Effector memory CD4-positive, alpha-beta T cell (primary cell): ENCODE measurements at places on chromosomes 4 and X.
A peak's percentile ranks its signal among the peaks of the same experiment; 100 is the strongest.

DNA sequence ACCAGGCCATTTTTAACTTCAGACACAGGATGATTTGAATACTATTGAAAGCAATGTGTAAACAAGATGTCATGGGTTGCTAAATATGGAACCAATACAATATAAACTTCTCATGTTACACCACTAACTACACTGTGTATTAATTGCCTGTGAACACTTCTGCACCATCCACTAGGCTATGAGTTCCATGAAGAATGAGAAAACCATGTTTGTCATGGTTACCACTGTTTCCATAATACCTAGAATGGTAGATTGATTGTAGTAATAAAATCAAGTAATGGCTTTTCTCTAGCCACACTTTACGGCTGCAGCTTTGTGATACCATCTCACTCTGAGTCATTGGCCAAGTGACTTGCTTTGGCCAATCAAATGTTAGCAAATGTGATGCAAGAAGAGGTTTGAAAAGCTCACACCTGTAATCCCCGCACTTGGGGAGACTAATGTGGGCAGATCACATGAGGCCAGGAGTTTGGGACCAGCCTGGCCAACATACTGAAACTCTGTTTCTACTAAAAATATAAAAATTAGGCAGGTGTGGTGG, 19.9 kb upstream of the CYBB start:
- no peak for DNase-seq

- DNase-seq, result no peak
Observed at GRCh38 chr4:139872274-139872673, 206.7 kb downstream of the MGST2 start.

GRCh38 chr4:91830681-91831395, 472.9 kb upstream of the GRID2 start:
- DNase-seq, result no peak

GRCh38 chr4:82842593-82842992, 44.0 kb upstream of the SCD5 start:
- DNase-seq, result no peak

- DNase-seq, result no peak
Observed at GRCh38 chrX:153643431-153644351, 3.3 kb upstream of the DUSP9 start.

- DNase-seq, result no peak
Observed at GRCh38 chrX:87525771-87526229, 8.2 kb downstream of the KLHL4 start.

- DNase-seq, result no peak
Observed at GRCh38 chrX:137479386-137479785, 86.5 kb upstream of the ZIC3 start.

- no peak for DNase-seq
Observed at GRCh38 chrX:34655501-34656455, 1.3 kb downstream of the TMEM47 start.

DNA sequence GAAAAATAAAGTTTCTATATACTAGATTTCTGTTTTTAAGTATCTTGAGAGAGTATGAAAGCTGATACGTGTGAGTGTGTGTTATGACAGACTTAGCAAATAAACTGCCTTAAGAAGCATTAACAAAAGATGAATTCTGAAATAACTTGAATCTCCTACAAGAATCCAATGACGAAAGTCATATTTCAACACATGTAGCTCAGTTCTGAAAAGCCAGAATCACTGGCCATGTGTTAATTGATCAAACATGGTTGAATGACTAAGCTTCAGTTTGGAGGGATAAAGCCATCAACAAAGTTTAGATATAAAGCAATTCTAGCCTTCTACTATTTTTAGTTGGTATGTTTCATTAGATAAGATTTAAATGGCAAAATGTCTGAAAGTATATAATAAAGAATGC, 88.5 kb upstream of the ETNPPL start:
- DNase-seq, result no peak

DNA sequence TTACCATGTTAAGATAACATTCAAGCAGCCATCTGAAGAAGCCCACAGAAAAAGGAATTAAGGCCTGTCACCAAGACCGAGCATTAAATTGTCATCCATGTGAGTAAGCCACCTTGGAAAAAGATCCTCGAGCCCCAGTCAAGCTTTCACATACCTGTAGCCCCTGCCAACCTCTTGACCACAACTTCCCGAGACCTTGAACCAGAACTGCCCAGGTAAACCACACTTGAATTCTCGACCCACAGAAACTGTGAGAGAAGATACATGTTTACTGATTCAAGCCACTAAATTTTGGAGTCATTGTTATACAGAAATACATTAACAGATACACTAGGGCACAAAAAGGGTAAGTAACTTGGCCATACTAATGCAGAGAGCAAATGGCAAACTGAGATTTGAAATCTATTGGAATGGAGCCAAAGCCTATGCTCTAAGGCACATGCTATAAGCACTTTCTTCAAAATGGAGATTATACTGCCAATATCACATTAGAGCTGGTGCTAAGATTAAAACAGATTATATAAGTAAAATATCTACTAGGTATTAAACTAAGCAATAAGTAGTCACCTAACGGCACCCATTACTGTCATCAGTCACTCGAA, 49.5 kb downstream of the FAM13A start:
- no peak for DNase-seq

- no peak for DNase-seq
Observed at GRCh38 chrX:81377329-81377728, 175.4 kb downstream of the SH3BGRL start.

DNA sequence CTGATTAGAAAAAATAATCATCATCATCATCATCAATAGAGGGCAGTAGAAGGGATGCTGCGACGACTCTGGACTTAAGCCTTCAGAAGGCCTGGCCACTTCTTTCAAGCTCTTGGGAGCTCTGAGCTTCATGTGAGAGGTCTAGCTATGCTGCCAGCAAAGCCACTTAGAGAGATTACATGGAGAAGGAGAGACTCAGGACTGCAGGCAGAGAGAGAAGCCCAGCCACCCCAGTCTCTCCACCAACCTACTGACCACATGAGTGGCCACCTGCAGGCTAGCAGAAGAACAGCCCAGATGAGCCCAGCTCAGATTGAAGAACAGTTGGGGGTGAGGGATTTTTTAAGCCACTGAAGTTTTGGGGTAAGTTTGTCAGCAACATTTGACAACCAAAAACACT, 17.1 kb upstream of the TMEM150C start:
- DNase-seq, result no peak

DNA sequence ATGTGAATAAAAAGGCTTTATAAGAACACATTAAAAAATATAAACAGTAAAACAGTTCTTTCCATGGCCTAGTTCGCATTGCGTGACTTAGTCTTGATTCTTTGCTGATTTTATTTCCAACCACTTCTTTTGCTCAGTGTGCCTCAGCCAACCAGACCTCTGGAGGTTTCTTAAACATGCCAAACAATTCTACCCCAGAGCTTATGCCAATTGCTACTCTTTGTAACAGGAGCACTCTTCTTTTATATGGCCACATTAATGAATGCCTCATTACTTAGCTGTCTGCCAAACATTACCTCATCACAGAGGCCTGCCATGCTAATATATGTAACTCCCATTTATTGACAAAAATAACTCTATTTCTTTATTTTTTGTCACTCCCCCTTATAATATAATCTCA, 202.3 kb downstream of the NDST4 start:
- DNase-seq, result no peak

GRCh38 chr4:125620066-125620860, 305.5 kb downstream of the FAT4 start:
- no peak for DNase-seq

- no peak for DNase-seq
Observed at GRCh38 chr4:40594261-40595178, 35.1 kb downstream of the RBM47 start.

GRCh38 chrX:19698122-19698521, 182.8 kb upstream of the MAP3K15 start:
- no peak for DNase-seq

DNA sequence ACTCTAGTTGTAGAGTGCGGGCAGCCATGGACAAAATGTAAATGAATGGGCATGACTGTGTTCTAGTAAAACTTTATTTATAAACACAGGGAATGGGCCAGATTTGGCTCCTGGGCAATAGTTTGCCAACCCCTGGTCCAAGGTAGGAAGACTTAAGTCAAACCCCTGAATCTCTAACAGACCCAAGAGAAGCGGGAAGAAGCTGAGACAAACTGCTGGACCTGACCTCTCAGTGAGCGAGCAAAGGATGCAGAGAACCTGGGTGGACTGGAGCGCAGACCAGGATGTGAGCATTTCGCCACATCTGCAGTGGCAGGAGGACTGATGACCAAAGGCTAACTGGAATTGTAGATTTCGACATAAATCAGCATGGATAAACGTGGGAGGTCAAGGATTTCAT, 201.6 kb downstream of the STIM2 start:
- no peak for DNase-seq

- no peak for DNase-seq
Observed at GRCh38 chrX:40996886-40997530, 88.2 kb upstream of the USP9X start.

- no peak for DNase-seq
Observed at GRCh38 chr4:154527308-154527707, 22.9 kb downstream of the PLRG1 start.

DNA sequence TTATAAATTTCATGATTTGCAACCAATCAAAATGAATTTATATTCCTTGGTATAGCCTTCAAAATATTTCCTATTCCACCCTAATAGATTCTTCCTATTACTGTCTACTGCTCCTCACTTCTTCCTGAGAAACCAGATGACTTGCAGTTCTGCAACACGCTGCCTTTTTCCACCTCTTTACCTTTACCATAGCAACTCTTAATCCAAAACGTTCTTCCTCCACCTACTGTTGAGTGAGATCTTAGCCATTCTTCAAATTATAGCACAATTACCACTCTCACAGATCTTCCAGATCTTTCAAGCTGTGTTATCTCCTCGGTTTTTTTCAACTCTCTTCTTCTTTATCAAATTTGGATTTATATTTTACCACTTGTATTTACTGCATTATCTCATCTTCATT, 289.8 kb downstream of the ADGRL3 start:
- no peak for DNase-seq

DNA sequence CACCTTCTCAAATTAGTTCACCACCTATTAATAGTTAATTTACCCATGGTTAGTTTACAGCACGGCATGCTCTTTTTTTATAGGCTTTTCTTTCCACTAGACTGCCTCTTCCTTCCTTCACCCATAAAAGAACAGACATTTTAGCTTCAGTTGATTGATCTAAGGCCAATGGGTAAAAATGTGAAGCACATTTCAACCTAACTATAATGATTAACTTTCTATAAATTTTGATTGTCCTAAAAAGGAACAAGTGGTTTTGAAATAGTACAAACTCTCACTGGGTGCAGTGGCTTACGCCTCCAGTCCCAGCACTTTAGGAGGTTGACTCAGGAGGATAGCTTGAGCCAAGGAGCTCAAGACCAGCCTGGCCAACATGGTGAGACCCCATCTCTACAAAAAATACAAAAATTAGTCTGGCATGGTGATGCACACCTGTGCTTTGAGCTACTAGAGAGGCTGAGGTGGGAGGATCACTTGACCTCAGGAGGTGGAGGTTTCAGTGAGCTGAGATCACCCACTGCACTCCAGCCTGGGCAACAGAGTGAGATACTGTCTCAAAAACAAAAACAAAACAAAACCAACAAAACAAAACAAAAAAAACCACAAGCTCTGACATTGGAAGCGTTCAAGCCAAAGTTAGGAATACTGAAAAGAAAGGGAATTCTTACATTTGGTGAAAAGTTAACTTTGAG, 89.9 kb upstream of the FAT1 start:
- DNase-seq, result no peak

DNA sequence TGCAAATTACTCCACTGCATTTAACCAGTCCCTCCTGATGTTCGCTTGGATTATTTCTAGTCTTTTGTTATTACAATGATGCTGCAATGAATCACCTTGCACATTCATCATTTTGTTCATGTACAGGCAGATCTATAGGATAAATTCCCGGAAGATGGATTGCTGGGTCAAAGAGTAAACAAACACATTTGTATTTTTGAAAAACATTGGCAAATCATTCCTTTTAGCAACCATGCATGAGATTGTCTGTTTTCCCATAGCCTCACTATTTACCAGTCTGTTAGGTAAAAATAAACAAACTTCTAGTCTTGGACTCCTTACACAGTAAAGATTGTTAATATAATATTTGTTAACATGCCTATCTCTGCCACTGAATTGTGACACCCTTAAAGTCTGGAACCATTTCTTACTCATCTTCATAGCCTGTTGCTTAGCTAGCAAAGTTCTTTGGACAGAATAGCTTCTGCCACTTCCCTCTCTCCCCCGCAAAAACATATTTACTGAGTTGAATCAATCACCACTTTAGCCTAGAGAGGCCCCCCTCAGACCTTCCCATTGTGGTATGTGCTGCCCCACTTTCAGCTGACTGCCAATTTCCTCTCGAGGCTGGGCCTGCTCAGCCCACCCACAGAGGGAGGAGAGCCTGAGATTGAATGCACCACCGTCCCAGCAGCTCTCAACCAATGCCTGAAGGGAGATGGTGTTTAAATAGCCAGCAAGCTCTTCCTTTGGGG, 108.4 kb upstream of the ATXN3L start:
- no peak for DNase-seq

GRCh38 chrX:39582091-39582490, 515.7 kb downstream of the BCOR start:
- DNase-seq, result no peak

DNA sequence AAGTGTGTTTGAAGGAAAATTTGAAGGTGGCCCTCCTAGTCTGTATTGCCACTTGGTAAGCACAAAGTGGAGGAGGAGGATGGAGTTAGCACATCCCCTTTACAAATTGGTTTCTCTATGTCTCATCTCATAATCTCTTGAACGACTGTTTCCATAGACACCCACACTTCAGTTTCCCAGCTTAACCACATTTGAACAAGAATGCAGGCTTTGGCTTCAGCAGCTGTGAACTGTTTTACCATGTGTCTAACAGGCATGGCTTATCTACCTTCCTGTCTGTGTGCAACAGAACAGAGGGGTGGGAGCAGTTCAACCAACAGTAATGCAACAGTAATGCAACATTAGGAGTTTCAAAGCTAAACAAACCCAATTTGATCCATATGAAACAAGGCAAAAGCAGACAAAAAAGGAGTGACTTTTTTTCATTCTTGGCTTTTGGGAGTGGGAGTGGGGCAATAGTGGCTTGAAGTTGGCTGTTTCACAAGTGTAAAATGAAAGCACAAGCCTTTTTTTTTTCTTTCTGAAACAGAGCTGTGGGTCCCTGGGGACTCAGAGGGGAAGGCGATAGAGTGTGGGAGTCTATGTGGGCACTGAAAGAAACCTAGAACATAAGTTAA, 108.0 kb downstream of the ITM2A start:
- peak; percentile 9 for DNase-seq

- DNase-seq, result no peak
Observed at GRCh38 chr4:181611946-181612600, 631.1 kb upstream of the TENM3 start.

GRCh38 chr4:149102765-149103164, 660.6 kb upstream of the NR3C2 start:
- DNase-seq, result no peak

- no peak for DNase-seq
Observed at GRCh38 chrX:437661-438390, 51.1 kb upstream of the PPP2R3B start.

GRCh38 chrX:127404161-127404560, 584.6 kb downstream of the PRR32 start:
- DNase-seq, result no peak
